Tibial nerve (tissue), 4 donors: ENCODE measurements at places on chromosomes 4 and X. TPM values are rescaled to one million over a fixed set of nuclear protein-coding genes. Genes with fewer than 3 reads are reported as not detected.

Gene PNMA5
- not detected for total RNA-seq

Gene CHIC1
- 7.6 TPM for total RNA-seq

Gene TRIM75
- not detected for total RNA-seq

Gene DCAF8L2
- not detected for total RNA-seq

Gene GLOD5
- total RNA-seq = not detected

Gene TNMD
- not detected for total RNA-seq

Gene UCP1
- total RNA-seq = not detected

Gene C4orf54
- total RNA-seq = not detected

Gene CSAG2
- total RNA-seq = not detected

Gene IQCM
- not detected for total RNA-seq

Gene AREG
- 12.9 TPM for total RNA-seq

Gene ADH1C
- 44.7 TPM for total RNA-seq

Gene AR
- 17.6 TPM for total RNA-seq

Gene SOD3
- total RNA-seq = 329 TPM

Gene MAP3K15
- not detected for total RNA-seq

Gene FGB
- not detected for total RNA-seq

Gene DCAF12L1
- total RNA-seq = not detected

Gene NLRP2B
- total RNA-seq = 0.22 TPM

Gene CXCL1
- 2.7 TPM for total RNA-seq

Gene PITX2
- not detected for total RNA-seq

Gene QDPR
- 53.1 TPM for total RNA-seq

Gene EGF
- total RNA-seq = 1.6 TPM

Gene PRAF2
- total RNA-seq = 28.8 TPM

Gene LNX1
- total RNA-seq = 12.6 TPM

Gene GUCY1B1
- total RNA-seq = 8.6 TPM
